Activated CD4-positive, alpha-beta memory T cell treated with anti-CD3 and anti-CD28 coated beads, Interleukin-2, amount 10 ng/mL, durations not matched to agents 7 days and 5 days (primary cell): ENCODE measurements at places on chromosomes 1 and 21. TPM values are rescaled to one million over a fixed set of nuclear protein-coding genes. Genes with fewer than 3 reads are reported as not detected.

DNA sequence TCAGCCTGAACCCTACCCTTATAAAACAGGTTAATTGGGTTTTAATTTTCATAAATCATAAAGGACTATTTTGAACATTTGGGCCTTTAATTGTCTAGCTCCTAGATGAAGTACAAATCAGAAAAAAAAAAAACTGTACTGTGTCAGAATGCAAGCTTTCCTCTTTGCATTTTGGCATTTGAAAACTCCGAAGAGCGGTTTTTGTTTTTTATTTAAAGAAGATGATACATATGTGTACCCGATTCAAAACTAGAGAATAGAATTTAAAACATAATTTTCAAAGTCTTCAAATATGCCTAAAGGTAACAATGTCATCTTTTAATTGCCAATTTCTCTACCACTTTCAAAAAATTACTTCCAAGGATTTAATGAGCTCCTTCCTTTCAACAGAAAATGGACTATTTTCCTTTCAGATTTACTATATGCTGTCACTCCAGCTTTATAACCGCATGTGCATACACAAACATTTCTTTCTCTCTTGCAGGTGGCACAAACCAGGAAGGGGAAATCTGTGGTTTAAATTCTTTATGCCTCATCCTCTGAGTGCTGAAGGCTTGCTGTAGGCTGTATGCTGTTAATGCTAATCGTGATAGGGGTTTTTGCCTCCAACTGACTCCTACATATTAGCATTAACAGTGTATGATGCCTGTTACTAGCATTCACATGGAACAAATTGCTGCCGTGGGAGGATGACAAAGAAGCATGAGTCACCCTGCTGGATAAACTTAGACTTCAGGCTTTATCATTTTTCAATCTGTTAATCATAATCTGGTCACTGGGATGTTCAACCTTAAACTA lies 33.7 kb downstream of the MRPL39 start:
- peak; percentile 42 for DNase-seq

Gene COL8A2
- total RNA-seq: not detected

DNA sequence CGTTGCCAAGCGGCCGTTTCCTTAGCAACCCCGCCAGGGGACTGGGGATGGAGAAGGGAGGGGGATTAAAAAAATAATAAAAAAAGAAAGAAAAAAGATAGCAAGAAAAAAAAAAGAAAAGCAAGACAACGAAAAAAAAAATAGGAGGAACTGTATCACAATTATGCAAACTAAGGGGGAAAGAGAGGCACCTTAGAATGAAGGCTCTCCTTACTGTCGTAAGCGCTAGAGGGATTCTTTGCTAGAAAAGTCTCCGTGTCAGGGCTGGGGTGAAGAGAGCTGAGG lies 625 bp upstream of the NEGR1 start:
- DNase-seq: no peak

- DNase-seq: no peak
Measured at GRCh38 chr1:54224233-54224632, 24.3 kb downstream of the MRPL37 start.

DNA sequence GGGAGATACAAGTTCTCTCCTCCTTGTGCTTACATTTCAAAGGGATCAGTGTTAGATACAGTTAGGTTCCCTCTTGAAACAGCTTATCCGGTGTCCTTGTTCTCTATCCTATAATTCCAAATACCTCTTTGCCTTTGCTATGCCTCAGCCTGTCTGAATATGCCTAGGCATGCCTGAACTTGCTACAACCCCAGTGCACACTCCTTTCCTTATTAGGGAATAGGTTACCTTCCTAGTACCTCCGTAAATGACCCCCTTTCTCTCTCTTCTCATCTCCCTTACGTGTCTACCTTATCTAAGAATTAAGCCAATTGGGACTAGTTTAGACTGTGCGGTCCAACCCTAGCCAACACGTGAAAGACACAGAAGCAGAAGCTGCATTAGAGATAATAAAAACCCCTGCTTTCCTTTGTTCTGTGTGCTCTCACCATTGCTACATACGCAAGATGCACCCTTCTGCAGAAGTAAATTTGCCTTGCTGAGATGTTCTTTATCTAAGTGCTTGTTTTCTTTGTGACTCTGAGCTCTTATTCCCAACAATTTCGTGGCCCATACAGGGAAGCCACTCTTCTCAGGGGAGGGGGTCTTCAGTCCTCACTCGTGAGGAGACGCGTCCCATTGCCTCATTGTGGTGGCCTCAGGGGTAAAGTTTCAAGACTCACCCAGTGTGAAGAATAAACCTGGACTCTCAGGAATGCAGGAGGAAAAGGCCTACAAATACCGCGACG lies 802.1 kb downstream of the PLA2G4A start:
- no peak for DNase-seq

DNA sequence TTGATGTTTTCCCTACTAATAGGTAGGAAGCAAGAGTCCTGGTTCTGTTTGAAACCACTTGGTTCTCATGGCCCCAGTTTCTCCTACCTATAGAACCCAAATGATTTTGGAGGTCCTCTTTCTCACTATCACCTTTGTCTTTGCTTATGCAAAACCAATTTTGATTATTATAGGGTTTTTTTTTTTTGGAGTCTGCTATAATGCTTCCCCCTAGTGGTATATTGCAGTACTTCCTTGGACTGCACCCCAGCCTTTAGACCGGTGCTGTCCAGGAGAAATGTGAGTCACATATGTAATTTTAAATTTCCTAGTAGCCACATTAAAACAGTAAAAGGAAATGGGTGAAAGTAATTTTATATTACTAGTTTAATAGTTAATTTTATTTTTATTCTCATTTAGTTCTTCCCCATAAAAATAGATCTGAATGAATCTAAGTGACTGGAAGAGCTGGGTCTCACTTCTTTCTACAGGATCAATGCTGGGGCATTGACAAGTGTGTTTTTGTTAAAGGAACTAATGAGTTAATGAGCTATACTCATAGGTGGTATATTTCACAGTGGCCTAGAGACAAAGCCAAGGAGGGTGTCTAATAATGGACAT lies 10.6 kb downstream of the FCMR start:
- peak; percentile 36 for DNase-seq

DNA sequence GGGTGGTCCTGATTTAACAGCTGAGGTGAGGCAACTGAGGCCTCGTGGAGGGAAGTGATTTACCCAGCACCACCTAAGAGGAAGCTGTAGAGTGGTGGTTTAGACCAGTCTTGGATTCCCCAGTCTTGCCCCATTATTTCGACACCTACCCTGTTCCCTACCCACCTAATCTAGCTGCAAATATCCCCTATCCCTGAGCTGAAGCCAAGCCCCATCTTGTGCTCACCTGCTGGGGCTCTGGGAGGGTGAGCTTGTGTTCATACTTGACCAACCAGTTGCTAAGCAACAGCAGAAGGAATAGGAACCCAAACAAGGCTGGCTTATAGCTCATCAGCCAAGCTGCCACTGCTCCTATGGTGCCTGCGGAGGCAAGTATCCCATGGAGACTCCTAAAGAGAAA lies 2.0 kb downstream of the TEX46 start:
- DNase-seq: no peak

Gene KRTAP13-2
- not detected for total RNA-seq

DNA sequence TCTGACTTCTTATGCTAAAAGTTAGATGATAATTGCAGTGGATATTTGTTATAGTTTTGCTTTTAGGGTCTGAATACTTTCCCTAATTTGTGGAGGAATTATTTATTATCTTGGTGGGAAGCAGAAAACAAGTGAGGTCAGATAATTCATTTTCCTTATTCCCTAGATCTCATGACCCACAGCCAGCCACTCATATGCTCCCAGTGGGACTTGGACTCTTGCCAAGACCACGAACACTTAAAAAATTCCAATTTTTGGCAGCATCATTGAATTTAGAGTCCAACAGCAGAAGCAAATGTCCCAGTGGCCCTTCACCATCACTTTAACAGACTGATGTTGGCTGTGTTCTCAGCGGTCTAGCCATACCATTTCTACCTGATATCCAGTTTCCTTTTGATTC lies 204.2 kb downstream of the HMCN1 start:
- no peak for DNase-seq

DNA sequence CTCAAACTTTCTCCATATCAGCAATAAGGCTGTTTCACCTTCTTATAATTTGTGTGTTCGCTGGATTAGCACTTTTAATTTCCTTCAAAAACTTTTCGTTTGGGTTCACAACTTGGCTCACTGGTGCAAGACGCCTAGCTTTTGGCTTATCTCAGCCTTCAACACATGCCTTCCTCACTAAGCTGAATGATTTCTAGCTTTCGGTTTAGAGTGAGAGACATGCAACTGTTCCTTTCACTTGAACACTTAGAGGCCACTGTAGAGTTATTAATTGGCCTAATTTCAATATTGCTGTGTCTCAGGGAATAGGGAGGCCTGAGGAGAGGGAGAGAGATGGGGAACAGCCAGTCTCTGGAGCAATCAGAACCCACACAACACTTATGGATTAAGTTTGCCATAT lies 41.2 kb upstream of the IFNLR1 start:
- DNase-seq: no peak

Gene KCNE2
- total RNA-seq: not detected

Gene KANK4
- total RNA-seq: not detected
